CD4-positive, alpha-beta memory T cell (primary cell): ENCODE measurements at places on chromosomes 3 and 15. TPM values are rescaled to one million over a fixed set of nuclear protein-coding genes. Genes with fewer than 3 reads are reported as not detected.

DNA sequence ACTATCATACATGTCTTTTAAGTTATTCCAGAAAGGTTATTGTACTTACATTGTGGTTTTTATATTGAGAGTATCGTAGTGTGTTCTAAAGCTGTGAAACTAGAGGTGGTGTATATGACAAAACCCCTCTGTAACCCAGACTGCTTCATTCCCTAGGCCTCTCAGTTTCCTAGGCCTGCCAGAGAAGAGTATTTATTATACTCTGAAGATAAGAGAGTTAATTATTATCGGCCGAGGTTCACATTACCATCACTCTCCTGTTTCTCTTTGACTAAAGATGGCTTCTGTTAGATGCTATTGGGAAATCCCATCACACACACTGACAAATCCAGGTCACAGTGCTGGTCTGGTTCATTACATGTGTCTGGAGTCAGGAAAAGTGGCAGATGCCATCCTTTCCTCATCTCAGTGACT lies 20.5 kb downstream of the EXOSC7 start:
- no peak overlapping the region for H3K4me3 ChIP-seq
- peaks cover 9% of the 10 kb centered on the region for H3K4me1 ChIP-seq
- peaks cover 33% of the 10 kb centered on the region for H3K36me3 ChIP-seq
- H3K27ac ChIP-seq = no peak overlapping the region

DNA sequence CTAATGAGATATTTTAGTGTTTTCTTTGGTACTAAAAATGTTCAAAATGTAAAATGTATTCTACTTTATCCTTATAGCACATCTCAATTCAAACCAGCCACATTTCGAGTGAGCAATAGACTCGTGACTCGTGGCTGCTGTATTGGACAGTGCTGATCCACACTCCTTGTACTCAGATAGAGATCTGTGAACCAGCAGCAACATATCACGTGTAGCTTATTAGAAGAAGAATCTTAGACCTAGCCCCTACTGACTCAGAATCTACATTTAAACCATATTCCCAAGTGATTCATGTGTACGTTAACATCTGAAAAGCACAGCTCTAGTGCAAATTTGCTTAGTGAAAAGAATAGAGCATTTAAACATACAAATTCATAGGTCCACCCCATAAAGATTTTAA lies 130.9 kb downstream of the IL1RAP start:
- DNase-seq = no peak
- no peaks in the 10 kb centered on the region for H3K27me3 ChIP-seq
- no peaks in the 10 kb centered on the region for H3K36me3 ChIP-seq
- no peak overlapping the region for H3K4me3 ChIP-seq

- no peaks in the 10 kb centered on the region for H3K4me1 ChIP-seq
- no peaks in the 10 kb centered on the region for H3K27me3 ChIP-seq
- DNase-seq = no peak
- H3K27ac ChIP-seq = no peak overlapping the region
- H3K4me3 ChIP-seq = no peak overlapping the region
Measured at GRCh38 chr3:124115279-124115678, 123.4 kb upstream of the ROPN1 start.

DNA sequence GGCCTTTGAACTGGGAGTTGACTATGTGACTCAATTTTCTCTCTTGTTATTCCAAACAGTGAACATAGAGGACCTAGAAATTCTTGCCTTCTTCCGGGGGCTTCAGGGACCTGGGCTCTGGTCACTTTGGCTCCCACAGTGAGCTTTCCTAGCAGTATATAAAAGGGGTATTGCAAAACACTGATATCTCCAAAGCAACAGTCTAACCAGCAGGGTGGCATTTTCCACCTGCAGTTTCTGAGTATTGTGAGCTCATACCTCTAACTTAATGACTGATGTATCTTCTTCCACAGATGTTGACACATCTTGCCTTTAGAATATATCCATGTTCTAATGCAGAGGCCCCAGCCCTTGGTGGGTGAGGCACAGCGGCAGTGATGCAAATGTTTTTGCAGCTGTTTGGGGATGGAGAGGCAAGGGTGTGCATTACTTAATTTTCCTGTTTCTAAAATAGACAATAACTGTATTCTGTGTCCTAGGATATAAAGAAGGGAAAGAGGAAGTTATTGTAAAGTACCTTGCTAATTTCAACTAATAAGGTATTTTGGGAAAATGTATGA lies 45.7 kb upstream of the ADGRG7 start:
- DNase-seq = no peak
- H3K36me3 ChIP-seq = no peaks in the 10 kb centered on the region
- H3K27ac ChIP-seq = no peak overlapping the region
- H3K4me3 ChIP-seq = no peak overlapping the region
- H3K4me1 ChIP-seq = no peaks in the 10 kb centered on the region

GRCh38 chr3:187210091-187210490 lies 12.8 kb downstream of the RTP1 start:
- H3K27me3 ChIP-seq = no peaks in the 10 kb centered on the region
- H3K36me3 ChIP-seq = no peaks in the 10 kb centered on the region
- no peak for DNase-seq
- no peaks in the 10 kb centered on the region for H3K4me1 ChIP-seq
- no peak overlapping the region for H3K27ac ChIP-seq

Gene MORF4L1
- 284 TPM for polyA plus RNA-seq

Gene EXD1
- not detected for polyA plus RNA-seq
